ENCODE measurements at places on chromosomes 2 and 18.

DNA sequence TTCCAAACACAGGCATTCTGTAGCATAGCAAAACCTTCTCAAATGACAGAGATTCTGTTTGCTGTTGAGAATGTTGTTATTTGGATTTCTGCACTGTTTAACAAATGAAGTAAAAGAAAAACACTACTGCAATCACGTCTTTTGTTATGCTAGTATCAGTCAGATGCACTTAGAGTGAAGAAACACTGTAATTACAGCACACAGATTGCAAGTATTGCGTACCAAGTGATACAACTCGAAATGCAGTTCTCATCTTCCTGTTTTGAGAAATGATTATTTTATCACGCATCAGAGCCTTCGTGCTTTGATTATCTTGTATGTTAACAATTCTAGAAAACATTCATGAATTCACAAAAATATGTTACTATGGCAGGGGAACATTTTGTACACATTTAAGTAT, 41.8 kb upstream of the KLF11 start:
- DNase-seq = no peak

- DNase-seq = no peak
Observed at GRCh38 chr2:138470941-138471340, 30.6 kb upstream of the SPOPL start.

DNA sequence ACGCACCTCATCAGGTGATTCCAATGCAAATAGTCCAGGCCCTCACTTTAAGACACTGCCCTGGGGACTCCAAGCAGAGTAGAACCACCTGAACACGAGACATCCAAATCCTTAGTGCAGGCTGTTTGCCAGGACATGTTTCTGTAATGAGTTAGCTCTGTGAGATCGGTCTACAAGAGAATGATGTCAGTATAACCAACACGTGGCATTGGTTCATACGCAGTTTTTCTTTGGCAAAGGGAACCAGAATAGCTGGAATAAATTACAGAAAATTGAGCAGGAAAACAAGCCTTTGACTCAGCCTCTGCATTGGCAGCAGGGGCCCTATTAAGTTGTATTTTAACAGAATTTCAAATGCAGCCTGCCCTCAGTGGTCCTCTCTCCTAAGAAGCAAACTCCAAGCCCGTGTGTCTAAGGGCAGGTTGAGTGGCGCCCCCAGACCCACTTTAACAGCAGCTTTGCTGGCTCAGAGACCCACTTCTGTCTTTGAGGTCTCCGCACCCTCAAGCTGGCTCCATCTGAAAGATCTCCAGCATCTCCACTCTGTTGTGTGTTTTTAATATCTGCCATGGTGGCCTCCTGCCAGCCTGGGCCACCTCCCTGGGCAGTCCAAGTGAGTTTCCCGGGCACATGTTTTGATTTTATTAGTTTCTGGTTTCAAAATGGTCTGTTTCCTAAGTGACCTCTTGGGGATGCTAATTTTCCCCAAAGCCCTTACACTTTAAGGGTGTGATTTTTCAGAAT, 61.3 kb downstream of the ALPK2 start:
- DNase-seq = peak; percentile 98

GRCh38 chr2:67876176-67876575, 186.6 kb downstream of the C1D start:
- DNase-seq = no peak

Measured in fibroblast of the aortic adventitia (primary cell).